Activated CD4-positive, alpha-beta T cell treated with anti-CD3 and anti-CD28 coated beads, Interleukin-2, amount 10 ng/mL, durations not matched to agents 7 days and 5 days (primary cell): ENCODE measurements at places on chromosomes 5 and 9. TPM values are rescaled to one million over a fixed set of nuclear protein-coding genes. Genes with fewer than 3 reads are reported as not detected.
A peak's percentile ranks its signal among the peaks of the same experiment; 100 is the strongest.

Gene NEUROG1
- not detected for total RNA-seq

DNA sequence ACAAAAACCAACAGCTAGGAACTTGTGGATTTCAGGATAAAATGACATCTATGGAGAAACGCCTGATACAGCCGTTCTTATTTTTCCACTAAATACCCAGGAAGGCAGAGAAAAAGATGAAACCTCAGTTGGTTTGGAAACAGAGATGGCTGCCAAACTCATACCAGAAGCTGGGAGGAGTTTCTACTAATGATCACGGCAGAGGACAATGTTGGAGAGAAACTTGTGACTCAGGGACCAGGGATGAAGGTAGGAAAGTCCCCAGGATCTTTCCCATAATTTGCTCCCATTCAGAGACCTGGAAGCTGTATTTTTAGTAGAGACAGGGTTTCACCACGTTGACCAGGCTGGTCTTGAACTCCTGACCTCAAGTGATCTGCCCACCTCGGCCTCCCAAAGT, 187.1 kb upstream of the IER5L start:
- DNase-seq: no peak
- peaks cover 3% of the 10 kb centered on the region for H3K27me3 ChIP-seq
- no peaks in the 10 kb centered on the region for H3K36me3 ChIP-seq
- no peak overlapping the region for H3K4me3 ChIP-seq
- H3K27ac ChIP-seq: no peak overlapping the region
- no peaks in the 10 kb centered on the region for H3K4me1 ChIP-seq

- peaks cover 35% of the 10 kb centered on the region for H3K4me1 ChIP-seq
- no peak overlapping the region for H3K4me3 ChIP-seq
- H3K27ac ChIP-seq: no peak overlapping the region
- peaks cover 78% of the 10 kb centered on the region for H3K36me3 ChIP-seq
- H3K27me3 ChIP-seq: no peaks in the 10 kb centered on the region
Measured at GRCh38 chr5:181236471-181236870, 7.2 kb downstream of the RACK1 start.

Gene SLC34A3
- not detected for total RNA-seq

GRCh38 chr5:77102549-77102948, 15.5 kb upstream of the ZBED3 start:
- no peaks in the 10 kb centered on the region for H3K4me1 ChIP-seq
- no peak overlapping the region for H3K27ac ChIP-seq
- DNase-seq: no peak
- no peaks in the 10 kb centered on the region for H3K27me3 ChIP-seq
- no peaks in the 10 kb centered on the region for H3K36me3 ChIP-seq
- no peak overlapping the region for H3K4me3 ChIP-seq

Gene AJM1
- 4.0 TPM for total RNA-seq

DNA sequence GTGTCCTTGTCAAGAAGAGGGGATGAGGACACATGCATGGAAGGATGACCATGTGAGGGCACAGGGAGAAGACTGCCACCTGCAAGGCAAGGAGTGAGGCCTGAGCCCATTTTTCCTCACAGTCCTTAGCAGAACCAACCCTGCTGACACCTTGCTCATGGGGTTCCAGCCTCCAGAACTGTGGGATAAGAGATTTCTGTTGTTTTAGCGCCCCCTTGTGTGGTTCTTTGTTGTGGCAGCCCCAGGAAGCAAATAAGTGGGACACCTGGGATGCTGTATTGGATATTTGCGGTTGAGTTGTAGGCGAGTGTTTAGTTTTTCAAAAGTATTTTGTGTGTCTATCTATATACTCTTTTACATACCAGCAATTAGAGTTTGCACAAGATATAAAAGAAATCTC, 206.4 kb downstream of the NXNL2 start:
- peaks cover 16% of the 10 kb centered on the region for H3K27me3 ChIP-seq
- no peak overlapping the region for H3K4me3 ChIP-seq
- no peaks in the 10 kb centered on the region for H3K4me1 ChIP-seq
- H3K36me3 ChIP-seq: no peaks in the 10 kb centered on the region
- DNase-seq: peak; percentile 24
- H3K27ac ChIP-seq: no peak overlapping the region

GRCh38 chr5:146877783-146878475, 628 bp downstream of the PPP2R2B start:
- peak overlapping the region; percentile 52 for H3K27ac ChIP-seq
- no peaks in the 10 kb centered on the region for H3K36me3 ChIP-seq
- peaks cover 14% of the 10 kb centered on the region for H3K4me1 ChIP-seq
- peak overlapping the region; percentile 84 for H3K4me3 ChIP-seq
- peaks cover 51% of the 10 kb centered on the region for H3K27me3 ChIP-seq
- DNase-seq: peak; percentile 21

Gene FCN1
- total RNA-seq: not detected

Gene WDR36
- total RNA-seq: 26.7 TPM

GRCh38 chr5:6754766-6755165, 41.5 kb downstream of the TENT4A start:
- no peak overlapping the region for H3K4me3 ChIP-seq
- H3K27me3 ChIP-seq: no peaks in the 10 kb centered on the region
- DNase-seq: no peak
- H3K27ac ChIP-seq: no peak overlapping the region

Gene KIF24
- total RNA-seq: 12.5 TPM

DNA sequence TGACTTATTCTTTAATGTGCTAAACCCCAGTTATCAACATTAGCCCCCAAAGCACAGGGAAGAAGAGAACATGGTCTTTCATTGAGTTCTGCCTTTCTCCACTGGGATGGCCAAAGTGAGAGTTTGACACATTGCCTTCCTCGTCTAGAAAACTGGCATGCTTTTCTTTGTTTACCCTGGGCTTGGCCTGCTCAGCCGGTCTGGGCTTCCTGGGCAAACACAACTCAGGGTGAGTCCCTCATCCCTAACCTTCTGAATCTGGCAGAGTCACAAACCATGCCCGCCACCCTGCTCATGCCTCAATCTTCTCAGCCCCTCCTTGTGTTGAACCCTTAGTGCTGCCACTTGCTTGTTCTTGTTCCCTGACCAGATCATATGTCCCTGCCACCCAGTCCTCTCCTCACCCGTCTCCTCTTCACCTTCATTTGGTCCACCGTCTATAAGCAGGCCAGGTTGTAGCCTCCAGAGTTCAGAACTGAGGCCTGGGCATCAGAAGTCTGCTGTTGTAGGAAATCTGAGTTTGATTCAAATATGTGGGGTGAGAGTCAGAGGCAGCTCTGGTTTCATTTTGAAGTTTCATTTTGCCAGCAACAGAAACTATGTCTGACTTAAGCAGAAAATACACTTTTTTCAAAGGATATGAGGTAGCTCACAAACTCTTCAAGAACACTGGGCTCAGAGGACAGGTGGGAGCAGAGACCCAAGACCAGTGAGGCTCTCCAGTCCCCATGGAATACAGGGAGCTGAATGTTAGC, 217.6 kb downstream of the NDUFS4 start:
- no peak overlapping the region for H3K4me3 ChIP-seq
- H3K27ac ChIP-seq: peak overlapping the region; percentile 39
- H3K27me3 ChIP-seq: no peaks in the 10 kb centered on the region
- peaks cover 19% of the 10 kb centered on the region for H3K4me1 ChIP-seq
- H3K36me3 ChIP-seq: no peaks in the 10 kb centered on the region

Gene HTR1A
- total RNA-seq: not detected

Gene PFN3
- not detected for total RNA-seq

- H3K36me3 ChIP-seq: no peaks in the 10 kb centered on the region
- H3K27ac ChIP-seq: no peak overlapping the region
- no peaks in the 10 kb centered on the region for H3K4me1 ChIP-seq
Measured at GRCh38 chr9:83005361-83005760, 57.6 kb downstream of the RASEF start.

DNA sequence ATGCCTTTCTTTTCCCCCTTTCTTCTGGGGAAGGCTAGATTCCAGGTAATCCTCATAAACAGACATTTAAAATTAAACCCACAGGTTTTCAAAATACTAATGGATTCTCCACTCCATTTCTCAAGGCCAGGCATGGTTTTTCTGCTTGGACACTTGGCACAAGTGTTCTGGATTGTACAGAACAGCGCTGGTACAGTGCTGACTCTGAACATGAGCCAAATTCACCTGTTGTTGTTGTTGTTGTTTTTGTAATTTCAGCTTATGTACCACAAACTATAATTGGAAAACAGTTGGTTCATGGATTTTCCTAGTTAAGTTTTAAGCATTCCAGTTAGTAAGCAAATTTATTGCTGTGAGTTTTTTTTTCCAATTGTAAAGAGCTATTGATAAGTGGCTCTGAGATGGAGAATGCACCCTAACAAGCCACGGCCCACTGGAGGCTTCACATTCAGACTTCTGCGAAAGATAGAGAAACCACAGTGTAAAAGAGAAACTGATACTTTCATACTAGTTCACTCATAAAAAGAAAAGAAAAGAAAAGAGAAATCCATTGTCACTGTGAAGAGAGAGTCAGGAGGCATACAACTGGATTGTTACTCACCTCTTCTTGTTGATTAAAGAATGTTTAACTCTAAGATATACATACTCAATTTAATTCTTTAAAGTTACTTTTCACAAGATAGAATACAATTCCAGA, 16.2 kb upstream of the ITGA1 start:
- peaks cover 8% of the 10 kb centered on the region for H3K36me3 ChIP-seq
- peak overlapping the region; percentile 84 for H3K27ac ChIP-seq
- DNase-seq: peak; percentile 62

Gene ZNF622
- total RNA-seq: 28.7 TPM

GRCh38 chr5:6118691-6119090, 259.7 kb downstream of the MED10 start:
- H3K4me3 ChIP-seq: no peak overlapping the region
- no peak overlapping the region for H3K27ac ChIP-seq

DNA sequence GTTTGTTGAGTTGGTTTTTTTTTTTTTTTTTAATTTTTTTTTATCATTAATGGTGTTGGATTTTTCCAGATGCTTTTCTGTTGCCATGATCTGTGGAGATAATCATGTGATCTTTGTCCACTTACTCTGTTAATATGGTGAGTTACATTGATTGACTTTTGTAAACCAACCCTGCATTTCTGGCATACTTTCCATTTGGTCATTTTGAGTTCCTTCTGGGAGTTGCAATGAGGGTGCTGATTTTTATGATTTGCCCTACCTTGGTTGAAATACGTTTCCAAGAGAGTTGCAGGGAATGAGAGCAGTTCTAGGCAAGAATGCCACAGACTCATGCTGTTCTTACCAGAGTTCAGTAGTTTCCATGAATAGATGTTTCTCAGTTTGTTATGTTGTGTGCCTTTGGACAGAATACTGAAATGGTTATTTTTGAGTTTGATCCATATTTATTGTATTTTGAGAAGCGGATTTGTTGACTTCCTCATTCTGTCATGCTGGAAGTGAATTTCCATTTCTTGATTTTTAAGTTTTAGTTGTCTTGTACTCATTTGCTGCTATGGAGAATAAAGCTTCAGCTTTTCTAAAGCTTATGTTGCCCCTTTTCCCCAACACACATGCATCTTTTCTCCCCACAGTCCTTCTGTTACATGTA, 69.0 kb downstream of the SCAMP1 start:
- H3K4me3 ChIP-seq: no peak overlapping the region
- no peak overlapping the region for H3K27ac ChIP-seq
- H3K36me3 ChIP-seq: peaks cover 38% of the 10 kb centered on the region
- no peaks in the 10 kb centered on the region for H3K4me1 ChIP-seq
- no peak for DNase-seq
- no peaks in the 10 kb centered on the region for H3K27me3 ChIP-seq

DNA sequence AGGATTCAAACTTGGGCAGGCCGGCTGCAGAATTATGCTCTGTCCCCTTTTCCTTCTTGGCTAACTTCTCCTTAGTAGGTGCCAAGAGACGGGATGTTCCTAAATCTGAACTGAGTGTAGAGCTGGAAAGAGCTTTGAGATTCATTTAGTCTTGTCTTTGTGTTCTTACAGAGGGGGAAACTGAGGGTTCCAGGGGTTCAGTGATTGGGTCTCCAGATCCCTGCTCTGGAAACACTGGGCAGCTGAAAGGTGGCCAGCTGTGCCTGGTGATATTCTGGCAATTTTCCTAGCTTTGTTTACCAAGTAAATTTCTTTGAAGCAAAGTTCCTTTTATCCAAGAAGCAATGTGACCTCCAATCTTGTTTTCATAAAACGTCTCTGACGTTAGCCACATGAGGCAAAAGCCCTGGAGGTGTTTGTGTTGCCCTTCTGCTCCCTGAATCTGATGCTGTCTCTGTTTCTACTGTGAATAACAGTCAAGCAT, 288.7 kb downstream of the ZSWIM6 start:
- DNase-seq: no peak
- H3K27me3 ChIP-seq: peaks cover 21% of the 10 kb centered on the region
- H3K4me3 ChIP-seq: no peak overlapping the region

- peak within 1 kb of the TSS; percentile 61 for H3K4me3 ChIP-seq
- no peak for DNase-seq
- H3K27ac ChIP-seq: peak within 1 kb of the TSS; percentile 50
- H3K36me3 ChIP-seq: no peaks in the 10 kb centered on the region
- H3K4me1 ChIP-seq: peaks cover 18% of the 10 kb centered on the region
Measured at GRCh38 chr5:112419164-112419985, at the start of gene EPB41L4A. EPB41L4A (minus strand) TSS chr5:112419277; CDS start chr5:112419039, 238 bp downstream.

Gene PIP5K1B
- 0.77 TPM for total RNA-seq

GRCh38 chr9:91126761-91127445, 234.8 kb downstream of the AUH start:
- H3K4me1 ChIP-seq: peaks cover 28% of the 10 kb centered on the region
- no peaks in the 10 kb centered on the region for H3K27me3 ChIP-seq
- peaks cover 63% of the 10 kb centered on the region for H3K36me3 ChIP-seq
- DNase-seq: no peak

Gene PRLR
- not detected for total RNA-seq

DNA sequence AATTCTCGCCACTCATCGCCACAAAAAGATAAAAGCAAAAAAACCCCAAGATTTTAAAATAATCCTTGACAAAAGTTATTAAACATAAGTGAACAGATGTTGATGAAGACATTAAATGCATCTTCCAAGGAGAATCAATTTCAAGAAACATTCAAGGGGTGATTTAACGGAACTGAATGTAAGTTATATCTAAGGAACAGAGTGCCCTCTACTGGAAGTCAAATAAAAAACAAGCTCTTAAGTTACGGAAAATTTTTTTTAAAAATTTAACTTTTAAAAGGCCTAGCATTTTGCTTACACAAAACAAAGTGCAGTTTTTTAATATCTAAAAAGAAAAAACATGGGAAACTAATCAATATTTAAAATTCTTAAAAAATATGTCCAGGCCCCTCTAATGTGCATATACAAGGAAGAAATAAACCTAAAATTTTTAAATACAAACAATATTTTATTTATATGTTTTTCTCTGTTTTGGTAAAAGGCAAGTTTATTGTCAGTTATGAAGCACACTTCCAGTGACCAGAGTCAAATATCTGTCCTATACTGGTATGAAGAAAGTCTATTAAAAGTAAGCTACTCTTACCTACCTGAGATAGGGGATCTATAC, 28.0 kb downstream of the TEX10 start:
- no peak for DNase-seq
- H3K4me3 ChIP-seq: no peak overlapping the region
- no peak overlapping the region for H3K27ac ChIP-seq
- peaks cover 6% of the 10 kb centered on the region for H3K4me1 ChIP-seq
- peaks cover 25% of the 10 kb centered on the region for H3K36me3 ChIP-seq

DNA sequence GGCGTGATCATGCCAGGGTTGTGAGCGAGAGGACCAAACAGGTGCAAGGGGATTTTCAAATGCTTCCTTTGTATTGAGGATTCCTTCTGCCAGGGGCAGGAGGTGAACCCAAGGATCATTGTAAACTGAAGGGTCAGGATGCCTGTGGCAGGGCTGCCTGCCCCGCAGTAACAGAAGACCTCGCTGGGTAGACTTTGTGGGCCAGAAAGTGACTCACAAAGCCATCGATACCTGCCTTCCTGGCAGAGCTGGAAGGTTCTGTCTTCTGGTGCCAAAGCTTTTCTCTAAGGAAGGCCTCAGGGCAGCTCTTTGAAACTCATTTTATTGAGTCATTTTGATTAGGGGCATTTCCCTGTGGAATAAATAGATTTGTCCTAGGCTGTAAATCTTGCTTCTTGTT, 223.4 kb downstream of the ICE1 start:
- H3K27me3 ChIP-seq: no peaks in the 10 kb centered on the region
- DNase-seq: no peak
- H3K27ac ChIP-seq: no peak overlapping the region

- no peaks in the 10 kb centered on the region for H3K36me3 ChIP-seq
- DNase-seq: no peak
Measured at GRCh38 chr5:169728-170094, 21.6 kb upstream of the LRRC14B start.
